D341Med (cell line): ENCODE measurements at places on chromosomes 5 and 9.

DNA sequence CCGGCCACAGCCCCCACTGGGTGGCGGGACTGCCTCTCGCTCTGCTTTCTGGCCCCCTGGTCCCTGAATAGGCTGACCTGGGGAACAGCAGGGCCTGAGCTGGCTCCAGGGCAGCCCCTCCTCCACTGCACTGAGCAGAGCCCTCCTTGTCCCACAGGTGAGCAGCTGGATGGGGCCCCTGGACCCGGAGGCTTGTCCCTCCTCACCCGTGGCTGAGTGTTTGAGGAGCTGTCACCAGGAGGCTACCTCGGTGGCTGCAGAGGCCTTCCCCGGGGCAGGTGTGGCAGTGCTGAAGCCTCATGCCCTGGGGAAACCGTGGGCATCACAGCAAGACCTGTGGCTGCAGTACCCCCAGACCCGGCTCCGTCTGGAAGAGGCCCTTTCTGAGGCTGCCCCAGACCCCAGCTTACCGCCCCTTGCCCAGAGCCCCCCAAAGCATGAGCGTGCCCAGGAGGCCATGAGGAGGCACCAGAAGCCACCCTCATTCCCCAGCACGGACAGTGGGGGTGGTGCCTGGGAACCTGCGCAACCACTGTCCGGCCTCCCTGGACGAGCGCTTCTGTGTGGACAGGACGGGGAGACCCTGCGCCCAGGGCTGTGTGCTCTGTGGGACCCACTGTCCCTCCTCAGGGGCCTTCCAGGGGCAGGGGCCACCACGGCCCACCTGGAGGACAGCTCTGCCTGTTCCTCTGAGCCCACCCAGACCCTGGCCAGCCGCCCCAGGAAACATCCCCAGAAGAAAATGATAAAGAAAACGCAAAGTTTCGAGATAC is 28.5 kb upstream of the LRRC14B start:
- DNase-seq = no peak

DNA sequence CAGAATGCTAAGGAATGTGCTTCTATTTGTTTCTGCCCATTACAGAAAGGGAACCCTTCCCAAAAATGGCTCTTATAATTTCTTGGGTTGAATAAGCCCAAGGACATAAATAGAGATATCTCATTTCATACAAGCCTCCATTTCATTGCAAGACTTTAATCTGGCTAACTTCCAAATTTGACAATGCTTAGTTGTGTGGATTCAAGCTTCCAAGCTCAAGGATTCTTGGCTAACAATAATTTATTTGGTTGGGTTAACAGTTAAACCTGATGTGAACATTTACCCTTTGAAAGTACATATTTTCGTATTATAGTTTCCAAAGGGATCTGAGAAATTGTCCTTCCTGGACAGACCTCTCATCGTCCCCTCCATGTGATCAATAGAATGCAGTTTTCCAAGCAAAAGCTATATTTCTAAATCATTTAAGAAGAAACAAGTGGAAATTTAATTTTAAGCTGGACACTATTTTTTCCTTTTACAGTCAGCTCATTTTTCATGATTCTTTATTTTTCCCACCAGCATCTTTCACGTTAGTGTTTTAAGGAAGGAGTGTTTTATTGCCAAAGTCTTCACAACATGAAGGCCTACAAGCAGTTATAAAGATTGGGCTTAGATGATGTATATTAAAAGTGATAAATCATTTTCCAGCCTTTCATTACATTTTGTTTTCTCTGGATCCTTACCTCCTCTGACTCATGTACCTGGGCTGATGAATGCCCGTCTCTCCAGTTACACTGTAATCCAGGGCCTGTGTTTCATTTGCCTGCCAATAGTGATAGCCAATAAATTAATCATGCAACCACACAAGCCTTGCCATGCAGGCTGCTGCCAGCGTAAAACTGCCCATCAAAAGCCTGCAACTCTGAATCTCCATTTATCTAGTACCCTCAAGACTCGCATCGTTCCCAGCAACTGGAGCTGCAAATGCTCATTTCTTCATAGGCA is 176.7 kb downstream of the NTRK2 start:
- DNase-seq = no peak

- no peak for DNase-seq
Measured at GRCh38 chr9:121154782-121155181, 46.9 kb downstream of the RAB14 start.

DNA sequence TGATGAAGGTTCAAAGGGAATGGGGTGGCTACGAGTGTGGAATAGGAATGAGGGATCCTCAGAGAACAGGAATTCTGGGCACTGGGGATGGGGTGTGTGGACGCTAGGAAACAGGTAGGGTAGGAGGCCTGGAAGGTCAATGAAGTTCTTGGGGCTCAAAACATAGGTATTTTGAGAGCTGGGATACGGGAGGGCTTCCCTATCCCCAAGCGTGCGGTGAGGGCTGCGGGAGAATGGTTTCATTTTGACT is 718 bp downstream of the QSOX2 start:
- no peak for DNase-seq
